Activated CD4-positive, CD25-positive, alpha-beta regulatory T cell (primary cell): ENCODE measurements at places on chromosomes 12 and 14.

DNA sequence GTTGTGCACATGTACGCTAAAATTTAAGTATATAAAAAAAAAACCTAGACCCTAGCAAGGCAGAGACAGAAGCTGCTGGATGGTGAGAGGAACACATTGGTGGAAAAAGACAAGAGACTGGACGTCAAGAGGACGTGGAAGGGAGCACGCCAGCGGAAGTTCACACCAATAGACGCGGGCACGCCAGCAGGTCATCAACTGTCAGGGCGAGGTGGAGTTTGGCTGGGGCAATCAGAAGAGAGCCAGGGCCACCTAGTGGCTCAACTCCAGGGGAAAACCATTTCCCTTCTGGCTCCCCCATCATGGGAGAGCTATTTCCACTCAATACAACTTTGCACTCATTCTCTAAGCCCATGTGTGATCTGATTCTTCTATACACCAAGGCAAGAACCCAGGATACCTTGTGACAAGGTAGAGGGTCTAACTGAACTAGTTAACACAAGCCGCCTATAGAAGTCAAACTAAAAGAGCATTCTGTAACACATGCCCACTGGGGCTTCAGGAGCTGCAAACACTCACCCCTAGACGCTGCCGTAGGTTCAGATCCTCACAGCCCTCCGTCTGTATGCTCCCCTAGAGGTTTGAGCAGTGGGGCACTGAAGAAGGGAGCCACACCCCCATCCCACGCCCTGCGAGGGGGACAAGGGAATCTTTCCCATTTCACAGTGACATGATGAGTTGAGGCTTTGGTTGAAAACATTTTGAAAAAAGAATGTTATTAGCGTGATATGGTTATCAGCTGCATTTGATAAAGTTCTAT, 702.7 kb downstream of the TMTC2 start:
- no peak for DNase-seq

- no peak for DNase-seq
Observed at GRCh38 chr12:47145188-47145587, 65.4 kb upstream of the AMIGO2 start.

DNA sequence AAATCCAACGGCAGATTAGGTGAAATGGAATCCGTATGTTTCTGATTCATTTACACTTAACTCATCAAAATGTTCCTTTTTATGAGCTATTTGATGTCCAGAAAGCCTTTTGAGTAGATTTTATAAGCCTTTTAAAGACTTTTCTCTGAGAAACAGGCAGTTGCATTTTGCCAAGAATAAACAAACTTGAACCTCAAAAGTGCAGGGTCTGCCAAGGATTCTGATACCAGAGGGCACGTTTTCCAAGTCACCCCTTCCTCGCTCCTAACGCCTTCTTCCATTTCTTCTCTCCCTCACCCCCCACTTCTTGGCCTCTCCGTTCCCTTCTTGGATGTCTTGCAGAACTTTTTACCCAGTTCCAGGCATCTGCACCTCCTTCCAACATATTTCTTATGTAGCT, 200.6 kb upstream of the TBX3 start:
- no peak for DNase-seq

DNA sequence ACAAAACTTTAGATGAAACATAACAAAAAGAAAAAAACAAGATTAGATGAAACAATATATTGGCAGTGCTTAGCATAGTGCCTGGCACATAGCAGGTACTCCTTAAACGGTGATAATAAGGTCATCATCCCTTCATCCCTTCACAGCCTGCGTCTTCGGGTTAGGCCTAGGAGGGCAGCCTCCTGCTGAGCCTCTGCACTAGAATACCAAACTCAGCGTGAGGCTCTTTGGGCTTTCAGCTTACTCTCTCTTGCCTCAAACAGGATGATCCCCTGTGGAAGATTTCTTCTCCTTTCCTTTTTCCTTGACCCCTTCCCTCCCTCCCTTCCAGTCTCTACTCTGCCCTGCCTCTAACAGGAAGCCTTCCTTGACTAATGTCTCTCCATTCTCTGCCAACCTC, 14.4 kb upstream of the FIGNL2 start:
- no peak for DNase-seq

DNA sequence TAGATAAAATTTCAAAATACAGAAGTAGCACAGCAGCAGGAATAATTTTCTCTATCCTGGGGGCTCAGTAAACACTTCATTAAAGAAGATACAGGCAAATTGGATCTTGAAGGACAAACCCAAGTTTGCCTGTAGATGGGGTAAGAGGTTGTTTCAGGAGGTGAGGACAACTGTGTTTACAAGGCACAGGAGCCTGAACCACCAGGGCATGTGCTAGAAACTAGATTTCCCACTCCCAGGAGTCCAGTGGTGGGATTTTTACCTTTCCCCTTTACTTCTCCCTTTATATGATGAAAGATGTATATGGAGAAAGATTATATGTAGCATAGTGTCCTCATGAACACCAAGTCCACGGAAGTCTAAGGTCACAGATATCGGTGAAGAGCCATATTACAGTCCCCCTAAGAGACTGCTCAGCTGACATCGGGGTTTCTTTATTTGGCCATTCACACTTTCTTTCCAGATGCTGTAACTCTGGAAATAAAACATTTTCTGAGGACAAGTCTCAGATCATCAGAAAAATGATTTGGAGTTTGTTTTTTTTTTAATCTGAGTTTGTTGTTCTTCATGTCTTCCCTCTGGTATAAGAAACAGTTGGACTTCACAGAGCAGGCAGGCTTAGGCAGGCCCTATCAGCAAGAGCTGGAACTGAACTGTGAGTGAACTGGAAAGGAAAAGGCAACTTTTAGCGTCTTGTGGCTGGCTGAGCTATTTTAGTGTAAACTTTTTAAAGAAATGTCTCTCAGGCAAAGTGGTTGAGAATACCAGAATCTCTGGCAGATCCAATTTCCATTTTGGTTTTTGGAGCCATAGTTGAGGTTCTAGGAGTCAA, 8.0 kb upstream of the EVL start:
- no peak for DNase-seq

- no peak for DNase-seq
Observed at GRCh38 chr12:70756118-70756517, 118.9 kb upstream of the PTPRB start.

DNA sequence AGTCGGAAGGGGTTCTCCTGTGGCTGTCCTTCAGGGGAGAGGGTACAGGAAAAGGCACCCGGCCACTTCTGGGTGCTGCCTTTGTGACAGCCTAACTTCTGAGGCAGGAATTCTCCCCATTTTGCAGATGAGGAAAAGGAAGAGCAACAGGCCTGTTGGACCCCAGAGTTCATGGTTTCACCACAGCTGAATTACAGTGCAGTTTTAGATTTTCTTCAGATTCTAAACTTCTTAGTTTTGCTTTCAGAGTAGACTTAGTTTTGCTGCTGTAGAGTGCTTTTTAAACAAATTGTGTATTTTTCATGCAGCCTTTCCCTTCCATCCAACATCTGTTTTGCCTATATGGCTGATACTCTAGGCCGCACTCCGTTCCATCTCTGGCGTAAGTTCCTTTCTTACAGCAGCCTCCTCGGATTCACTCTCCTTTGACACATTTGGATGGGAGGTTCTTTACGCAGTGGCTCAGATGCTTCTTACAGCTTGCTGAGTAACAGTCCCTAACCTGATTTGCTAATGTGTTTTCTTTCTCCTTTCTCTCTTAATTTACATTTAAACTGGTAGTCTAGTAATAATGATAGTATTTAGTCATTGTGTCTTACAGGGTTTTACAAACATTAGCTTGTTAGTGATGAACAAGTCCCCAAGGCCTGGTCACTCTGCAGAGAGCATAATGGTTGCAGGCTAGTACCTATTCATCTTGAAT, 7.8 kb downstream of the TRAF3 start:
- DNase-seq, result no peak

DNA sequence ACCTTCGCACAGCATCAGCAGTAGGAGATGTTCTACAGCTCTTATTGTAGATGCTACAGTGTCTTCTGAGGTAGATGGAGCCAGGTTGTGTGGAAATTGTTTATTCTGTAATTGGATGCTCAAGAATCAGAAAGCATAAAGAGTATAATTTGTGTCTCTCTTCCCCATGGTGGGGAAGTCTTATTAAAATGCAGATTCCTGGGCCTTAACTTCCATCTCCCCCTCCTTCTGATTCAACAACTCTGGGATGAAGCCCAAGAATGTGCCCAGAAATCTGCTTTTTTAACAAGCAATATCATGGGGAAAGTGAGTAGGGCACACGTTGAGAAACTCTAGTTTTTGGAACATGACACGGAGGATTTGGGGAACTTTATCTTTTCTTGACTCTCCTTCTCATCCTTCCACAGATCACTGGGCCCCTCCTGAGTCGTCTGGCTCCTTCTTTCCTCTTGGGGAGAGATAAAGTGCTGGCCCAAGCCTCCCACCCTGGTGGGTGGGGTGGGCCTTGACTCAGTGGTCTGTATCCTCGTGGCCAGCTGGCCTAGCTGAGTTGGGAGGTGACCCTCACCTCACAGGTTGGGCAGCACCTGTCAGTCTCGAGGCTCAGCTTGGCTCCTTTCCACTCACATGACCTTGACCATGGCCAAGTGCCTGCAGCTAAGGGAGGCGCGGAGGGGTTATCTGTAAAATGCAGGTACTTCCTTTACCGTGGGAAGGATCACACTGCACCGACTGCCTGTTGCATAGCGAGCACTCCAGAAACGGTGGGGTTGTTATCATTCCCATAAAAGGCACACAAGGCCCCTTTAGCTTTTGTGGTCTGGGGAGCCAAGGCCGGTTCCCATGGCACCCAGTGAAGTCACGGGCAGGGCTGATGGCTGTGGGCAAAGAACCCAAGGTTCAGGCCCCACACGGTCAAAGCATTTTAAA, 141.9 kb downstream of the CHST11 start:
- no peak for DNase-seq

- no peak for DNase-seq
Observed at GRCh38 chr14:59483363-59483762, 845 bp downstream of the L3HYPDH start.

GRCh38 chr12:120466560-120467315, 2.8 kb downstream of the SRSF9 start:
- DNase-seq, result no peak

DNA sequence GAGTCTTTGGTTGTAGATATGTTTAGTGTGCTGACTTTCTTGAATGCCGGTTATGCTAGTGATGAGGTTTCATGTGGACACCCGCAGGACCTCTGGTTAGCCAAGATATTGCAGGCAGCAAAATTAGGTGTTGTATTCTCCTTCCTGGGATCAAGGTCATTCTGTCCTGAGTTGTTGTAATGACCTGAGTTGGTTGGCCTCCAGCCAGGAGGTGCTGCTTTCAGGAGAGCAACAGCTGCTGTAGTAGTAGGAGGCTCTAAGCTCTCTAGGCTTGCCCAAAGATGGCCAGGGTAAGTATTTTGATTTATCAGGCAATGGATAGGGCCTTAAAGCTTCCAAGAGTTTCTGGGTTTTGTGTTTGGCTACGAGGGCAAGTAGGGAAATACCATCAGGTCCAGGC, 56.0 kb upstream of the BDKRB2 start:
- DNase-seq, result no peak

DNA sequence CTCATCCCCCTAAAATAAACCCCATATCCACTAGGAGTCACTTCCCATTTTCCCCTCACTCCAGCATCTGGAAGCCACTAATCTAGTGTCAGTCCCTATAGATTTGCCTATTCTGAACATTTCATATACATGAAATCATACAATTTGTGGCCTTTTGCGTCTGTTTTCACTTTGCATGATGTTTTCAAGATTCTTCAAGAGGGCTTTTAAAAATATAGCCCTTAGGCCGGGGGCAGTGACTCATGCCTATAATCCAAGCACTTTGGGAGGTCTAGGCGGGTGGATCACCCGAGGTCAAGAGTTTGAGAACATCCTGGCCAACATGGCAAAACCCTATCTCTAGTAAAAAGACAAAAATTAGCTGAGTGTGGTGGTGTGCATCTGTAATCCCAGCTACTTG, 104.7 kb downstream of the VEZT start:
- DNase-seq, result no peak

- no peak for DNase-seq
Observed at GRCh38 chr14:67526676-67527459, 6.2 kb upstream of the PLEKHH1 start.

- no peak for DNase-seq
Observed at GRCh38 chr14:59096303-59096702, 92.2 kb upstream of the DAAM1 start.

DNA sequence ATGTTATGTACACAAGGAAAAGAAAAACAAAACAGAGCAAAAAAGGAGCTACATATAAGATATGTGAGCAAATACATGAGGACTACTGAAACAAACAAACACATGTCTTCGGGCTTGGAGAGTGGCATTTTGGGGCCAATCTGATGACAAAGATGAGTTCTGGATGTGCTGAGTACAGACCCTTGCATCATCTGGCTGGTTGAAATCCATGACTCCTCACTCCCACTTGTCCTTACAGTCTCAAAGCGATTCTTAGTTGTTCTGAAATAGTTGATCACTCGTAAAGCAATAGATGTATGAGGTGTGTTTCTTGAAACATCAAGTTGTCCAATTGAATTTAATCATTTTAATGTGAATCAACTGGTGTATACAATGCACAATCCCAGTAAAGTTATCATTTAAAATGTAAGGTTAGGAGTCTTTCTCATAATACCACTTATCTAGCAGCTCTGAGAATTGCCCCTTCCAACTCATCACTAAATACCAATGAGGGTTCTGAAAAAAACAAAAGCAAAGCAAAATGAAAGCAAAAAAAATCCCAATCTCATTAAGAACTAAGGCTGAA, 136.9 kb downstream of the ITPR2 start:
- no peak for DNase-seq

DNA sequence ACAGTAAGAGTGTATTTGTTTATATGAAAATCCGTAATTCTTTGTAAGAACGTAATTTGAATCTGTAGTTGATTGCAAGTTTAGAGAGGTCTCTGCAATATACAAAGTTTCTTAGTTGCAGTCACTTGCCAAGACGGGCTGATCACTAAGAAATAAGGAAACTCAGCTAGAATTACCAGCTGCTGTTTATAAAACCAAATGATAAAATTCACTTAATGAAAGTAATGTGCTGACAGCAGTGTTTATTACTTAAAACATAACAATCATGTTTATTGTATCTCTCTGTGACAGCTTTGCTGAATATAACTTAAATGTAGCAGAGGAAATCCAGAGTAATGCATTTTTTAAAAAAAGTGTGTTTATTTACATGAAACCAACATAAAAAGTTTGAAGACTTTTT, 31.2 kb downstream of the SRGAP1 start:
- no peak for DNase-seq

DNA sequence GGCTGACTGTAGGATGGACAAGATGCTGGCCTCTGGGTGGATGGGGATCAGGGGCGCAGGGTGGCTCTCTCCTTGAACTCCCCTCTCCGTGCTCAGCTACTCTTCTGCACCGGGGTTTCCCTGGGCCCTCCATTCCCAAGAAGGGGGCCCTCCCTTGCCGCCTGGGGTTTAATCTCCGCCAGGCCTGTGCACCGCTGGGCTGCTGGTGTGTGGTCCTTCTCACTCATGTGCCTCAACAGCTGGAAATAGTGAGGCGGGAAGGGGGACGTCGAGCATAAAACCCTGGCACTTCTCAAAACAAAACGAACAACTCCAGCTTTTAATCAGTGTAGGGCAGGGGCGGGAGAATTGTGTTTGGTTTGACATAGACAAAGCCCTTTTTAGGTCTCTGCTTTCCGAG, 19.0 kb upstream of the SMOC1 start:
- no peak for DNase-seq
